ENCODE measurements at places on chromosomes 3 and 15.

DNA sequence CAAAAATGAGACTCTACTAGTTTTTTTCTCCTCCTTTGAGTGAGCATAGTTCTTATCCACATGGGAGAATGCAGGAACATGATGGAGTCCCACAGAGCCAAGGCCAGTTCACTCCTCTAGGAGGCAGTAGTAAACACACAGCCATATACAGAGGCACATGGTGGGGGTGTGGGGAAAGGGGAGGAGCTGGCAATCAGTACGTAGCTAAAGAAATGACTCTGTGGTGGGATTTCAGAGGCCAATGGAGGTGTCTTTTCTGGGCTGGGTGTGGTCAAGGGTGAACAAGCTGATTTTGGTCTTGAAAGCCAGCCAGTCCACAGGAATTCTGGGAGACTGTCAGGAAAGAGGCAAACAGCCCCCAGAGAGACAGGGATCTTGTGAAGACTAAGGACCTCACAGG is 6.6 kb upstream of the RAB11A start:
- DNase-seq: peak; percentile 86

- DNase-seq: no peak
These were observed 7.0 kb downstream of the TLR9 start for GRCh38 chr3:52218454-52218853.

- peak; percentile 81 for DNase-seq
These were observed at the start of gene TWF2 for GRCh38 chr3:52238761-52239701. TSS of gene TWF2 (minus strand) at chr3:52239158. CDS start at chr3:52239016, 142 bp downstream.

GRCh38 chr3:143363949-143364348 is 244.4 kb downstream of the CHST2 start:
- no peak for DNase-seq

DNA sequence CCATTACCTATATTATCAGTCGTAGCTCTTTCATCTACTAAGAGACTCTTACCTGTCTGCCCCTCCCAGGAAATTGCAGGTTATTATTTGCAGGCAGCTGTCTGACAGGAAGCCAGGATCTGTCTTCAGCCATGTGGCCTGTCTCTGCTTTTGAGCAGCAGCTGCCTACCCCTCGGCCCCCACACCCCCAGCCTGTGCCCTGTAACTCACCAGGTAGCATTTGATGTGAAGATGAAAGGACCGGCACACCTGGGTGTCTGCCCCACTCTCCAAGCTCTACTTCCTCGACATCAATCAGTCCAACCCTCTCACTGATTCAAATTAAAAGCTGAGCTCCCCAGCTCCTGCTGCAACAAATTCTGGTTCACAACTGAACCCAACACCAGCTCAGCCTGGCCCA is 197.2 kb upstream of the CTNNB1 start:
- DNase-seq: no peak

GRCh38 chr3:25655659-25656058 is 9.0 kb downstream of the TOP2B start:
- DNase-seq: no peak

DNA sequence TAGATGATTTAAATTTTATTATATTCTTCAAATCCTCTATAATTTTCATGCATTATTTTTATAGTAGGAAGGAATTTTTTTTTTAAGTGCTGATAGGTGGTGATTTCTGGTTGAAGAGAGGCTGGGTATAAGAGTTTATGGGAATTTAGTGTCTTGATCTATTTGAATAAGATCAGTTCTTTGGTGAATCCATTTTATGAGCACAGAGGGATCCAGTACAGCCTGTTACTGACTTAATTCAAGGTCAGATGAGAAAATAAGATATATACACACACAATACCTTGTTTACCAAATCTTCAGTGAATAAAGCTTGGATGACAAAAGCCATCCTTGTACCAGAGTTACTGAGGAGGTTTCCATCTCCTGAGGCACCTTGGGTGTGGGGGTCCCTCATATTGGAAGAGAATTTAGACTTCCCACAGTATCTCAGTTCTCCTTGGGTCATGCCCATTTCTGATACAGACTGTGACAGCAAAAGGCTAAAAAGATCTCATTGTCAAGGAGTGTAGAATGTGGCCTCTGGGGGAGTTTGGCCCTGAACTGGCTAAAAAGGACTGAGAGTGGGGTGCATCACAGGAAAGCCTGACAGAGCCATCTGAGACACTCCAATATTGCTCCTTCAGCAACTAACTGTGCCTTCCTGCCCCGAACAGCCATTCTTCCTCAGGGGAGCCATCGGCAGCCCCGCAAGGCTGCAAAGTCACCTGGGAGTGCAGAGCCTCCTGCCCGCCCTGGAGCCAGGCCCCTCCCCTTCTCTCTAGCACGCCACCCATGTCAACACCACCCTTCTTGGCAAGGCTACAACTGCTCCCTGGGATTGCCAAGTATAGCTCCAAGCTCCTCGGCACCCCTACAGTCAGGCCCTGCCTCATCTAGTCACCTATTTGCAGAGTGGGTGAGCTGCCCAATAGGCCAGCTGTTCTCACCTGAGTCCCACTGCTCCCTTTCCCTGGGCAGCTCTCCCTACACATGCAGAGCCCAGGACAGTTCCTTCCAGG is 43.1 kb upstream of the HACD2 start:
- no peak for DNase-seq

- DNase-seq: peak; percentile 90
These were observed 44.8 kb upstream of the RNU6-1 start for GRCh38 chr15:67884514-67885174.

DNA sequence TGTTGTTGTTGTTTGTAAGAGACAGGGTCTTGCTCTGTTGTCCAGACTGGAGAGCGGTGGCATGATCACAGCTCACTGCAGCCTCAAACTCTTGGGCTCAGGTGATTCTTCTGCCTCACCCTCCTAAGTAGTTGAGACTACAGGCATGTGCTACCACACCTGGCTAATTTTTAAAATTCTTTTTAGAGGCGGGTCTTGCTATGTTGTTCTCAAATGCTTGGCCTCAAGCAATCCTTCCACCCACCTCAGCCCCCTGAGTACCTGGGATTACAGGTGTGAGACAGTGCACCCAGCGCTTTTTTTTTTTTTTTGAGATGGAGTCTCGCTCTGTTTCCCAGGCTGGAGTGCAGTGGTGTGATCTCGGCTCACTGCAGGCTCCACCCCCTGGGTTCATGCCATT is 46.7 kb downstream of the TMOD3 start:
- DNase-seq: no peak

DNA sequence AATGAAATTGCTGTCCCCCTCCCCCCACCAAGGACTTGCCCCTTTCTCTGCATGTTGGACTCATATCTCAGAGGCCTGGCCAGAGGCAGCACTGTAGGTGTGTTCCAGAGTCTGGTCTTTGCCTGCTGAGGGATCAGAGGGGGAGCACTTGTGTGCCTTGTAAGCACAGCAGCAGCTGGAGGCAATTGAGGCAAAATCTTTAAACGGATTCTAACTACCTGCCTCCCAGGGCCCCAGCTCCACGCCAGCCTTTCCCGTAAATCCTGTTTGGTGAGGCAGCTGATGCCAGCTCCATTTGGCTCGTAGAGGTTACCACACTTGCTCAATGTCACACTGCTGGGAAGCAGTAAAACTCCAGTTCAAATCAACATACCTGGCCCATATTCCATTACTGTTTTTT is 2.3 kb upstream of the IDH2 start:
- DNase-seq: no peak

DNA sequence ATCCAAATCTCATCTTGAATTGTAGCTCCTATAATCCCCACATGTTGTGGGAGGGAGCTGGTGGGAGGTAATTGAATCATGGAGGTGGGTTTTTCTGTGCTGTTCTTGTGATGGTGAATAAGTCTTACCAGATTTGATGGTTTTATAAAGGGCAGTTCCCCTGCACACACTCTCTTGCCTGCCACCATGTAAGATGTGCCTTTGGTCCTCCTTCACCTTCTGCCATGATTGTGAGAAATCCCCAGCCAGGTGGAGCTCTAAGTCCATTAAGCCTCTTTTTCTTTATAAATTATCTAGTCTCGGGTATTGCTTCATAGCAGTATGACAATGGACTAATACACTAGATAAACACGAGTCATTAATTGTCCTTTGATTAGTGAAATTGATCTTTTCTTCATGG is 214.5 kb upstream of the CFAP20DC start:
- DNase-seq: no peak

- DNase-seq: no peak
These were observed 2.2 kb downstream of the SOX2 start for GRCh38 chr3:181713676-181714612.

GRCh38 chr15:73754461-73754860 is 1.3 kb upstream of the INSYN1 start:
- DNase-seq: no peak

DNA sequence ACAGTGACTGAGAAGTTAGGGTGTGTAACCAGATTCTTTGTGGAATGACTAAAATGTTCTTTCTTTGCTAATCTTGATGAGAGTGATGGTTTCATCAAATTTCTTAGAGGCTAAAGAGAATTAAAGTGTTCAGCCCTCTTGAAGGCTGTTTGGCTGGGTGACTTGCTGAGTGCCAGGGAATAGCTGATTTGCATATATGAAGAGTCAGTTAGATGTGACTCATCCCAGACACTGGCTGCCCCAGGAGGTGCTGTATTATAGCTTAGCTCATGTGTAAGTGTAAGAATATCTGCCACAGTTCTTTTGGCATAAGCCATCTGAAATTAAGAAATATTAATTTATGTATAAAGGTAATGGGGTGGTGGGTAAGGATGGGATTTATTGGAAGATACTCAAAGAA is 535.1 kb downstream of the NLGN1 start:
- peak; percentile 56 for DNase-seq

DNA sequence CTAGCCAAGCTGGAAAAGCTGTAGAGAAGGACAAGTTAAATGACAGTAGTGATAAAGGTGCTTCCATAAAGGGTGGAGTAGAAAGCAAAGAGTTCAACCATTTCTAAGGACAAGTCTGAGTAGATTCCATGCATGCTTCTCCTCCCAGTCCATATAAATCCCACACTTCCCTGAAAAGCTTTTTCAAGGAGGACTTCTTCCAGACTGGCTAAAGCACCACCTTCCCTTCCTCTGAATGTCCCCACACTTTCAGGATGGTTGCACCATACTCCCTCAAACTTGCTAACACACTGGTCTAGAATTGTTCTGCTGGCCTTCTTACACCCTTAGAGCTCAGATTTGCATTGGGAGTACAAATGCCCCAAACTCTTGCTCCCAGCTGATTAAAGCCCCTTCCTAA is 40.9 kb downstream of the FBN1 start:
- DNase-seq: no peak

- DNase-seq: peak; percentile 31
These were observed 39.7 kb upstream of the C15orf39 start for GRCh38 chr15:75161917-75162414.

- no peak for DNase-seq
These were observed 942.0 kb downstream of the SQOR start for GRCh38 chr15:46576646-46577395.

- no peak for DNase-seq
These were observed 15.8 kb downstream of the GRIP2 start for GRCh38 chr3:14524311-14524711.

DNA sequence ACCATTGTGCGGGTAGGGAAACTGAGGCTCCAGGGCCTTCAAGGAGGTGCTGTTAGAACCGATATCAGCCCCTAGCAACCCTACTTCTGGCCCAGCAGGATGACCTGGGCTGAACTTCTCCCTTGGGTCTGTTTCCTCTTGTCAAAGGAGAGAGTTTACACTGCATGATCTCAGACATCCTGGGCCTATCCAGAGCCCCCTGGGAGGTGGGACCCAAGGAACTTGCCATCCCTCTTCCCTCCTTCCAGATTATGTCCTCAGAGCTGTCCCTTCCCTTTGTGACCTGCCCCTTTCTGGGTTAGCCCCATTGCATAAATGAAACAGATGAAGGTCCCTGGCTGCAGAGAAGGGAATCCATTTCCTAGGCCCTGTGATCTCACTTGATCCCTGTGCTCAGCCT is 12.3 kb upstream of the DNAH1 start:
- DNase-seq: no peak

GRCh38 chr3:186108106-186108940 is 566 bp downstream of the ETV5 start:
- peak; percentile 73 for DNase-seq

DNA sequence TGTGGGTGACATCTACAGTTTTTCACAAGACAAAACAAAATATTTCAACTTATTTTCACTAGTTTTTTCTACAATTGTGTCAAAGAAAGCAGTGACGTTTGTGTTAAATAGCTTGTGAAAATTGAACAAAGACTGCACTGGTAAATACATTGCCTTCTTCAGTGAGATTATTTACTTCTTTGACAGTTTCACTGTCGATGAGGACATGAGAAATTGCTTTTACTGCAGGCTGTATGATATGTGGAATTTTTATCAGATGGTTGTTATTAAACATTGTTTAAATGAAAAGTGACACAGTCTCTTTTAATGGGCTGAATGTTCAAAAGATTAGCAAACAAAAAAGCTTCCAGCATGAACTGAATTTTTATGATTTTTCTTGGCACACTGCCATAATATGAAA is 773.9 kb upstream of the CADM2 start:
- DNase-seq: no peak

DNA sequence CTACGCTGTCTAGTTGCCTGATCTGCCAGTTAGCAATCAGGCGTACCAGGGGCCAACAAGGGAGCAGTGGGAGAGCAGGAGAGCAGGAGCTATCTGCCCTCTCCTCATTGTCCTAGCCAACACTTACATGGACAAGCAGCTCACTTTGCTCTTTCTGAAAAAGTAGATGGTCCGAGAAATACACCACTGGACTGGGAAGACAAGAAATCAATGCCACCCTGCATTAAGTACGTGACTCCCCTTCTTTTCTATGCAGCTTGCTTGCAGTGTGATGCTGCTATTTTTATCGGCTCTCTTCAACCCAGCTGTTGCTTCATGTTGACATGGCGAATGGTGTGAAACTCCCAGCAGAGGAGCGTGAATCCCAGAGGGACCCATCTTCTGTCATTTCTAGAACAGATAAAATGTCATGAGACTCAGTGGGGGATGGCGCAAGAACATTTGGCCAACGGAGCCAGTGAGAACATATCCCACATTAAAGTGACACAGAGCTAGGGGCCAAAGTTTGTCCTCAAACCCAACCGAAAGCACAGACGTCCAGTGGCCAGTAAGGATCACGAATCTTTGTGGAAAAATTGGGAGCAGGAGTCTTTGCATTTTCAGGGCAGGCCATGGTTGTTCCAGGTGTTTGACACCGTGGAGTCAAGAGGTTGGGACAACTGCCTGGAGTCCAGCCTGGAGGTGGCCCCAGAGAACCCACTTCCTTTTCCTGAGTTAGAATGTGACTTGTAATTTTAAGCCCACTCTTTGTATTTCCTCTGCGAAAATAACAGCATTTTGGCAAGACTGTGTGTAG is 53.7 kb upstream of the MEF2A start:
- peak; percentile 60 for DNase-seq

Measured in choroid plexus epithelial cell (primary cell).